Globus pallidus (tissue), 1 donor: ENCODE measurements at places on chromosomes 3 and 15.

GRCh38 chr3:24151594-24151993 is 206.5 kb downstream of the NR1D2 start:
- no peak for DNase-seq

- no peak for DNase-seq
Observed at GRCh38 chr15:61327019-61327631, 98.0 kb upstream of the RORA start.

DNA sequence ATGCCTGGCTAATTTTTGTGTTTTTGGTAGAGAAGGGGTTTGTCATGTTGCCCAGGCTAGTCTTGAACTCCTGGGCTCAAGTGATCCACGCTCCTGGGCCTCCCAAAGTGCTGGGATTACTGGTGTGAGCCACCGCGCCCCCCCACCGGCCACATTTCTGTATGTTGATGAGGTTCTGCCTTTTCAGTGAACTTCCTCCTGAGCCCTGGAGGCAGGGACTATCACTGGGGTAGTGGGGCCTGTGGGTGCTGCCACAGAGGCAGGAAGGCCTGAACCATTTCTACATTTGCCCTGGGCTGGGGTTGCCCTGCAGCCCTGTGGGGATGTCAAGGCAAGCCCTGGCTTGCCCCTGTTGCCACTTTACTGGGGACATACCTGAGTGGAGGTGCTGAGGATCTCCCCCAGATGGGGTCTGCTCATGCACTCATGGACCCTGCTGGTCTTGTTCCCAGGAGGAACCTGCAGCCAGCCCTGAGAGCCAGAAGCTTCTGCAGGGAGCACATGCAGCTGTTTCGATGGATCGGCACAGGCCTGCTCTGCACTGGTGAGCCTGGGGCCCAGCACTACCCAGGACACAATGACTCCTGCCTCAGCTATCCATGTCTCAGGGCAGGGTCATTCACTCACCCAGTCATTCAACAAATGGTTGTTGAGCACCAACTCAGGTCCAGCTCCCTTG is 5.7 kb downstream of the SLC28A1 start:
- no peak for DNase-seq

GRCh38 chr3:38542401-38543298 is 46.5 kb downstream of the EXOG start:
- no peak for DNase-seq

DNA sequence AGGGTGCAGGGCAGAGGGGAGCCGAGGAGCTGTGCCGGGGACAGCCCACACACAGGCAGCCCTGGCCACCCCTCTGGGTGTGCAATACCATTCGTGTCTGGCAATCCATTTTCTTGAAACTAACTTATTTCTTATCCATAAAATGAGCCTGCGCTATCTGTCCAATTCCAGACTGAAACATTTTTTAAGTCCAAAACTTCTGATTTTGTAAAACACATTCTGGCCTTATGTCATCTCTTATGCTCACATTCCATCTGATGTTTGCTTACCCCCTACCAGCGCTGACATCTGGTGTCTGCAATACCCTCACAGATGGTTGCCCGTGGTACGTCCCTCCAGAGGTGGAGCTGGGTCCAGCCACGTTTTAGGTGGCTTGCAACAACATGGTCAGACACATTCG is 31.8 kb downstream of the PCSK6 start:
- no peak for DNase-seq

GRCh38 chr3:157531301-157531660 is 28.1 kb upstream of the VEPH1 start:
- DNase-seq: no peak

- DNase-seq: no peak
Observed at GRCh38 chr3:123841476-123842238, 42.5 kb downstream of the MYLK start.

DNA sequence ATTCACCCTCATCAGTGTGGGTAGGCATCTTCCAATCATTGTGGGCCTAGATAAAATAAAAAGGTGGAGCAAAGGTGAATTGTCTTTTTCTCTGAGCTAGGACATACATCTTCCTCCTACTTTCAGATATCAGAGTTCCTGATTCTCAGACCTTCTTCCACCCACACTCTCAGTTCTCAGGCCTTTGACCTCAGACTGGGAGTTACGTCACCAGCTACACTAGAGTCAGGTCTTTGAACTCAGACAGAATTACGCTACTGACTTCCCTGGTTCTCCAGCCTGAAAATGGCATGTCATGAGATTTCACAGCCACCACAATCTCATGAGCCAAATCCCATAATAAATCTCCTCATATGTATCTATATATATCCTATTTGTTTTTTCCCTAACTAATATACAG is 39.0 kb downstream of the STRIT1 start:
- DNase-seq: no peak

GRCh38 chr3:155416500-155417118 is 123.1 kb upstream of the STRIT1 start:
- DNase-seq: no peak
